ENCODE measurements at places on chromosomes 13 and 19. TPM values are rescaled to one million over a fixed set of nuclear protein-coding genes. Genes with fewer than 3 reads are reported as not detected.

MBD3L2 gene
- total RNA-seq = not detected

ZIC2 gene
- total RNA-seq = 44.4 TPM

ONECUT3 gene
- total RNA-seq = 22.1 TPM

NCR1 gene
- not detected for total RNA-seq

SACS gene
- total RNA-seq = 33.4 TPM

SLC7A10 gene
- 0.25 TPM for total RNA-seq

NKPD1 gene
- total RNA-seq = 0.64 TPM

B3GNT3 gene
- total RNA-seq = 22.2 TPM

All from HCT116 (cell line).